ENCODE measurements at places on chromosomes 2 and 18.
A peak's percentile ranks its signal among the peaks of the same experiment; 100 is the strongest.

DNA sequence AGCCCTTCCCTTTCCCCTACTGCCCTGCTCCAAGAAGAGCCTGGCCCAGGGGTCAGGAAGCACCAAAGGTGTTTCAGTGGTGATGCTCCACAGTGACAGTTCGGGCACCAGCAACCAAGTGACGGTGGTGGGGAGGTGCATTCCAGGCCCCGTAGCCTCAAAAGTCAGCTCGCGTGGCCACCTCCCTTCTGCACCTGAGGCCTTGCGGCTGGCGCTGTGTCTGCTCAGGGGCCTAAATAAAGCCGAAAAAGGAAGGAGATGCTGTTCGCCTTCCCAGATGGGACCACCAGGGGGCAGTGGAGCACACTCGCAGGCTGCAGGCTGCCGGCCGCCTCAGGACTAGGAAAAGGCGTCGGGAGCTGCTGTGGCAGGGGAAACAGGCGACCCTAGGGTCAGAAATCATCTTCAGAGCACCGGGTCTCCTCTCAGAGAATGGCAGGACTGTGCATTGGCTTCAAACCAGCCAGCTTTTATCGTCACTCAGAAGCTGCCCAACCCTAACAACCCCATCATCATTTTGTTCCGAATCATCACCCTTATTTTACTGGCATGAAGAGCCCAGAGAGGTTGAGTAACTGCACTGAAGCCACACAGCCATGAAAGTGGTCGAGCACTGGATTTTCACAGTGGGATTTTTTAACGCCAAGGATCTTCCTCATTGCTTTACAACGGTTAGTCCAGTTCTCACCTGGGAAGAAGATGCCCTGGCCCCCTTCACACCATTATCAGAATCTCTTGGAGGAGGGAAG is 213.0 kb upstream of the CELF4 start:
- H3K27me3 ChIP-seq = no peaks in the 10 kb centered on the region
- no peak overlapping the region for H3K27ac ChIP-seq
- H3K36me3 ChIP-seq = no peaks in the 10 kb centered on the region
- H3K4me3 ChIP-seq = no peak overlapping the region
- no peaks in the 10 kb centered on the region for H3K4me1 ChIP-seq
- DNase-seq = peak; percentile 62

DNA sequence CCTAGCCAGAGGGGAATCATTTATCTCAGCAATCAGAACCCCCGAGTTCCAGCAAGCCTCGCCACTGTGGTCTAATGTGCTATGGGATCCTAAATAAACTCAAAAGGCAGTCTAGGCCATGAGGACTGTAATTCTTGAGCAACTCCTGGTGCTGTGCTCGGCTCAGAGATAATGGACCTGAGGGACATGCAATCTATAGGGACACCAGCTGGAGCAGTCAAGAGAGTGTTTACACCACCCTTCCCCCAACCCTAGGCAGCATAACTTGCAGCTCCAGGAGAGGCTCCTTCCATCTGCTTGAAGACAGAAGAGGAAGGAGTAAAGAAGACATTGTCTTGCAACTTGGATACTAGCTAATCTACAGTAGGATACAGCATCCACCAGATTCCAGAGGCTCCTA is 225.5 kb upstream of the KLHL14 start:
- DNase-seq = no peak
- H3K4me1 ChIP-seq = no peaks in the 10 kb centered on the region
- H3K36me3 ChIP-seq = no peaks in the 10 kb centered on the region
- no peaks in the 10 kb centered on the region for H3K27me3 ChIP-seq
- no peak overlapping the region for H3K4me3 ChIP-seq
- H3K27ac ChIP-seq = no peak overlapping the region

DNA sequence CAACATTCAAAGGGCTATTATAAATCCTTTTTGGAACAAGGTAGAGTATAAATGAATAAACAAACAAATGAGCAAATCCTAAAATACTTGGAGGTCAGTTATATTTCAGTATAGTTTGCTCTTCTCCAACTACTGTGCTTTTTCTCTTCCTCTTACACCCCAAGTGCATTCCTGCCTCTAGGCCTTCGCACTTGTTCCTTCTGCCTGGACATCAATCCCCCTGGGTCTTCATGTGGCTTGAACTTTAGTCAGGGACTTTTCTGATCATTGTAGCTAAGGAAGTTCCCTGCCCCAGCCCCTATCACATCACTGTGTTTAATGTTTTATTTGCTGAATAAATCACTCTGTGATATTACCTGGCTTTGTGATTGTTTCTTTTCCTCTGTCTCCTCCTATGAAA is 418.2 kb upstream of the HNRNPA3 start:
- no peak overlapping the region for H3K27ac ChIP-seq
- H3K27me3 ChIP-seq = no peaks in the 10 kb centered on the region
- H3K4me1 ChIP-seq = no peaks in the 10 kb centered on the region
- H3K4me3 ChIP-seq = no peak overlapping the region

DNA sequence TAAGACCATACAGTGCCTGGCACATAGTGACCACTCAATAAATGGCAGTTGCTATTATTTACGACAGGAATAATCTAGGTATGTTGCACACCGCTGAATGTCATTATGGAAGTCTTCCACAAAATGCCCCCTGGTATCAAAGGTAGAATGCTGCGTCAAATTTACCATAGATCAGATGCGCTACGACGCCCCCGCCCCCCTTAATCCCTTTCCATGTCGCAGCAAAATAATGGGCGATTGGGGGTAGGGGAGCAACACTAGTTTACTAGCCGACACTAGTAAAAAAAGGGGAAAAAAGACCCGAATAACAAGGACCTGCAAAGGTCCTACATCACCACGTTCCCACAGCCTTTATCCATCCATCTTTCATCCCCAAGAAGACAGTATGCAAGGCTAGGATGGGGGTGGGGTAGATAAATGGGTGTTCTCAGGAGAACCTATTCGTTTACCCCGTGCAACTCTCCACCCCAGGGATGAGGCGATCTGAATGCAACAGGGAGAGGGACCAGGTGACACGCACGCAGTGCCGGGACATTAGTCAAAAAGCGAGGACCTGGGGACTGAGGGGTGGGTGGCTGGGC is 455 bp downstream of the PREPL start:
- H3K36me3 ChIP-seq = no peaks in the 10 kb centered on the region
- H3K27ac ChIP-seq = peak overlapping the region; percentile 96
- H3K27me3 ChIP-seq = no peaks in the 10 kb centered on the region

- no peak for DNase-seq
- no peaks in the 10 kb centered on the region for H3K36me3 ChIP-seq
- no peaks in the 10 kb centered on the region for H3K4me1 ChIP-seq
- H3K27ac ChIP-seq = no peak overlapping the region
- H3K4me3 ChIP-seq = no peak overlapping the region
- H3K27me3 ChIP-seq = no peaks in the 10 kb centered on the region
Measured at GRCh38 chr2:142724186-142724585, 153.3 kb upstream of the KYNU start.

DNA sequence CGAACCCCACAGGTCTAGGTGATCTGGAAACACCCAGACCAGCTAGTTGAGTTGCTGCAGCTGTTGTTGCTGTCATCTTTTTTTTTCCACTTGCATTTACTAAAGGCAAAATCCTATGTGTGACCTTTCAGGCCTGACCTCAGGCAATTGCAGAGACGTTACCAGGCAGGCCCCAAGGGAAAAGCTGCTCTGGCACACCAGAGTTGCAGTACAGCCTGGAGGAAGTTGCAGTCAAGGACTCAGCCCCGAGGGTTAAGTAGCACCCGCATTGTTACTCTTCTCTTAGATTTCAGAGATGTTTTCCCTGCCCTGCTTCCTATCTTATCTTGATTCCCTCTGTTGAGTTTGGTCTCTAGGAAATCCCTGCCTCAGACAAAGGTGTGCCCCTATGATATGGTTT is 45.2 kb upstream of the SMAD2 start:
- H3K36me3 ChIP-seq = no peaks in the 10 kb centered on the region
- H3K4me1 ChIP-seq = no peaks in the 10 kb centered on the region
- H3K4me3 ChIP-seq = no peak overlapping the region
- no peaks in the 10 kb centered on the region for H3K27me3 ChIP-seq

DNA sequence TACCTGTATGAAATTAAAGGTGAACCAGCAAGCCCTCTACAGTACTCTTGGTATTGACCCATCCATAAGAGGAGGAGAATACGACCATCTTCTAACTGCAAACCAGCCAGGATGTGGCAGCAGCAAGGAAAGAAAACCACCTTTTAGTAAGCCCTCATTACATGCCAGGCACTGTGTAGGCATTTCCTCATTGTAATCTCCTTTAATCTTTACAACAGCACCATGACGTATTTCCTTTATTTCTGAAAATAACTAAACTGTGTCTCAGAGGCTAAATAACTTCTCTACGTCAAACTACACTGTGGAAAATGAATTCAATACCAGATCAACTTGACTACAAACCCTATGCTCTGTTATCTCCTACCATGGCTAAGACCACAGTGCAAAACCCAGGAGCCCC is 18.2 kb downstream of the WDR35 start:
- H3K27ac ChIP-seq = no peak overlapping the region
- H3K36me3 ChIP-seq = peaks cover 15% of the 10 kb centered on the region
- H3K27me3 ChIP-seq = no peaks in the 10 kb centered on the region
- no peaks in the 10 kb centered on the region for H3K4me1 ChIP-seq

DNA sequence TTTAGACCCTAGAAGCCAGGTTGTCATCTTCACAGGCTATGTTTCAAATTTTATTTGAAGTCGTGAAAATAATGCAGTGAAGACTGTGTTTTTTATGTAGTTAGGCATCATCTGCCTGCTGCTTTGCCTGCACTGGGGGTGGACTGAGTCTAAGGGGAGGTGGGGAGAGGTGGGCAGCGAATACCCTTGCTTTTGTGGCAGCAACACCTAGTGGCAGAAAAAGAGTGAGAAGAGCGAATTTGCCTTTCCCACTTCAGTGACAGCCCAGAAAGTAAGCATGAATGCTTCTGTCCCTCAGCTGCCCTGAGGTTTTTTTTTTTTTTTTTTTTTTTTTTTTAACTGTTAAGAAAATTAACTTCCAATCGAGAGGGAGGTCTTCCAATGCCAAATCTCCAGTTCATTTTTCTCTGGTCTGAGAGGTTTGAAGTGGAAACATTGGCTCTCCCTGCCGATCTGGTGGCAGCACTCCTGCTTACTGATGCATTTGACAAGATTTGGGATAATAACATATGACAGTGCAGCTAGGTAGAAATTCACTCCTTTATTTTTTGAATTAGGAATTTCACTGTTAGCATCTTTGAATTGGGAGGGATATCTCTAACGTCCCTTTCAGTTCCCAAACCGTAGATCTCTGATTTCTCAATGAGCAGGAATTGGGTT is 60.3 kb upstream of the LYPD6B start:
- no peaks in the 10 kb centered on the region for H3K4me1 ChIP-seq
- no peak for DNase-seq
- no peaks in the 10 kb centered on the region for H3K27me3 ChIP-seq

GRCh38 chr18:10851824-10852319 is 297.5 kb downstream of the PIEZO2 start:
- H3K4me3 ChIP-seq = no peak overlapping the region
- H3K4me1 ChIP-seq = no peaks in the 10 kb centered on the region
- H3K27ac ChIP-seq = no peak overlapping the region
- no peaks in the 10 kb centered on the region for H3K27me3 ChIP-seq

DNA sequence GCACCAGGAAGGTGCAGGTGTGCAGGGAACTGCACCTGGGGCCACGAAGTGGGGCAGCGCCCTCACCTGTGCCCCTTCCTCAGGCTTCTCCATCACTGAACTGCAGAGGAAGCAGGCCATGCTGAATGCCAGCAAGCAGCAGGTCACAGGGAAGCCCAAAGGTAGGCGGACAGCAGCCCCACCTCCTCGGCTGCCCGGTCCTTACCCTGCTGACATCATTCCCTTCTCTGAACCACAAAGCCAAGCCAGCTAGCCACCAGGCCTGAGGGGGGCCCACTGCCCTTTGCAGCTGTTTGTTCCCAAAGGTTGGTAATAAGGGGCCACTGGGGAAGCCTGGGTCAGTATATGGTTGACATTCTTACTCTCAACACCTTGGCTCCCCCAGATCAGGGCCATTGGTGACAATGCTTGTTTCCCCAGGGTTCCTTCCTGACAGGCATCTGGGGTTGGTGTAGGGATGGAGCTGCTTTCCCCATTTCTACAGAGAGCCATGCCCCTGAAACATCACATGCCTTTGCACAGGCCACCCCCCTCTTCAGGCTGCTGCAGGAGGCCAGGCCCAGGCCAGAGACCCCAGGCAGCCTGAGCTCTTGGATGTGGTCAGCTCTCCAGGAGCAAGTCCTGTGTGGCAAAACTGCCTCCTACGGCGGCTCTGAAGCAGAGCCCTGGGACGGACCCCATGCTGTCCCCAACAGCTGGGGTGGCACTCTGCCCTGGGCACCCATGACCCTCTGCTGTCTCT is 47.8 kb downstream of the FAM168B start:
- DNase-seq = peak; percentile 48
- H3K27ac ChIP-seq = no peak overlapping the region
- no peak overlapping the region for H3K4me3 ChIP-seq
- no peaks in the 10 kb centered on the region for H3K27me3 ChIP-seq
- no peaks in the 10 kb centered on the region for H3K4me1 ChIP-seq

GRCh38 chr2:20609349-20609994 is 41.4 kb downstream of the HS1BP3 start:
- H3K4me3 ChIP-seq = no peak overlapping the region
- H3K27me3 ChIP-seq = no peaks in the 10 kb centered on the region
- peak; percentile 71 for DNase-seq
- peak overlapping the region; percentile 23 for H3K27ac ChIP-seq

GRCh38 chr2:211724933-211725332 is 813.7 kb downstream of the ERBB4 start:
- no peak overlapping the region for H3K27ac ChIP-seq
- no peaks in the 10 kb centered on the region for H3K36me3 ChIP-seq
- no peaks in the 10 kb centered on the region for H3K4me1 ChIP-seq
- no peak for DNase-seq
- no peak overlapping the region for H3K4me3 ChIP-seq

- H3K4me3 ChIP-seq = no peak overlapping the region
- H3K27ac ChIP-seq = no peak overlapping the region
- H3K27me3 ChIP-seq = no peaks in the 10 kb centered on the region
- no peak for DNase-seq
Measured at GRCh38 chr2:14756981-14757657, 124.6 kb downstream of the LRATD1 start.

DNA sequence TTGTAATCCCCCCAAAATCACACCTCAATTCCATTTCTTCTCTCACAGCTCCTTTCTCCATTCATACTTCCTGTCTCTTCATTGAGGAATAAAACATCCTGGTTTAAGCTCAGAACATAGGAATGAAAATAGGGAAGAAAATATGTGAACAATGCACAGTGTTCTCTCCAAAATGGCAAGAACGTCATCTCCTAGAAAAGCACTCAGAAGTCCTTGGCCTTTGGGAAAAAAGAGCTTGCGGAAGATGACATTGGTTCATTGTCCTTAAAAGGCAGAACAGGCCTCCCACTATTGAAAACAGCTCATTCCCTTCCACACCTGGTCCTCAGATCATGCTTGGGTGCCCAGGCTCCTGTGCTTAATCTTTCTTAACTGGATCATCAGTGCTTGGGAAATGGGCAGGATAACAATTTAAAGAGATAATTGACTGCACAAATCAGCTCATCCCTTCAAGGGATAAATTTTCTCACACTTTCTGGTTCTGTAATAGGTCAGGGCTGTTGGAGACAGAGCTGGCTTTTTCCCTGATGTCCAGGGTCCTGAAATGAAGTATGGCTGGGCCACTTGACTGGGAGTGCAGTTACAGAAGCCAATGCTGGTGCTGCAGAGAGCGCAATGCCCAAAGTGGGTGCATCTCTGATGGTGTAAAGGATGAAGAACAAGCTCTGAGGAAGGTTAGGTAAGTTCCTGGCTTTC is 69.2 kb downstream of the MARCHF4 start:
- H3K4me3 ChIP-seq = no peak overlapping the region
- H3K27me3 ChIP-seq = no peaks in the 10 kb centered on the region
- H3K27ac ChIP-seq = no peak overlapping the region
- DNase-seq = no peak

GRCh38 chr2:12316476-12316875 is 400.3 kb upstream of the TRIB2 start:
- H3K4me3 ChIP-seq = no peak overlapping the region
- H3K4me1 ChIP-seq = no peaks in the 10 kb centered on the region
- no peak overlapping the region for H3K27ac ChIP-seq
- no peaks in the 10 kb centered on the region for H3K36me3 ChIP-seq
- DNase-seq = no peak
- H3K27me3 ChIP-seq = no peaks in the 10 kb centered on the region
